Left lung (tissue), 14 donors: ENCODE measurements at places on chromosomes 7 and 10. TPM values are rescaled to one million over a fixed set of nuclear protein-coding genes. Genes with fewer than 3 reads are reported as not detected.

- no peak for DNase-seq
Measured at GRCh38 chr7:154380771-154381170, 328.6 kb downstream of the DPP6 start.

- peak; percentile 81 for DNase-seq
Measured at GRCh38 chr10:43105102-43105955, 28.5 kb downstream of the RET start.

DNA sequence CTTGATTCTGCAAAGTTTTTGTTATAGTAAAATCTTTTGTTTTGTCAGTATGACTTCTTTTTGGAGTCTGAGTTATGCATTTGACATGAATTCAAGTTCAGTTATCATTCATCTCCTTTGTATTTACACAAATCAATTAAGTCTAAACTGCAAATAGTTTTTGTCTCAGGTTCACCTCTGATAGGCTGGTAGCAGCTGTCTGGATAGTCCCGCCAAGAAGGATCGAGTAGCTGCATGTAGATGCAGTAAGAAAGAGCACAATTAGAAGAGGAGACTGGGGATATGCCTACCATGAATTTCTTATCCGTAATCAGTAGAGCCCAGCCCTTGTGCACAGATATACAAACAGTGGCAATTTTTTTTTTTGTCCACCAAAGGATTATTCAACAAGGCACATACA is 392.5 kb upstream of the ETV1 start:
- DNase-seq = no peak

- DNase-seq = no peak
Measured at GRCh38 chr7:79548727-79549126, 95.3 kb upstream of the MAGI2 start.

DNA sequence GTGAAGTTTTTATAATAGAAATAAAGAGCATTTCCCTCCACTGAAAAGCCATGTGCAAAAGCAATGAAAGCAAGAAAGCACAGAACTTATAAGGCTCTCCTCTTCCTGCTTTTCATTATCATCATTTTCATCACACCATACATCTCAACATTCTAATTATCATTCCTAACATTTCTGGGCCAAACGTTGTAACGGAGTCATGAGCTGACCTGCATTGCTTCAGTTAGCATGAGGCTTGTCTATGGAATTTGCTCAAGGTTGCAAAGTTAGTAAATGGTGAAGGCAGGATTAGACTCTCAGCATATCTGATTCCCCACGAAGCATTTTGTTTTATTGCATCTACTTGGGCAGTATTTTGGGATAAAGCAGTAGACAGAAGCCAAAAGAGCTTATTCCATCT is 11.4 kb downstream of the SCIN start:
- DNase-seq = no peak

Gene BPGM
- polyA plus RNA-seq = 26.8 TPM

Gene SCART1
- 2.5 TPM for polyA plus RNA-seq

GRCh38 chr7:146479040-146479439 is 362.4 kb downstream of the CNTNAP2 start:
- no peak for DNase-seq

DNA sequence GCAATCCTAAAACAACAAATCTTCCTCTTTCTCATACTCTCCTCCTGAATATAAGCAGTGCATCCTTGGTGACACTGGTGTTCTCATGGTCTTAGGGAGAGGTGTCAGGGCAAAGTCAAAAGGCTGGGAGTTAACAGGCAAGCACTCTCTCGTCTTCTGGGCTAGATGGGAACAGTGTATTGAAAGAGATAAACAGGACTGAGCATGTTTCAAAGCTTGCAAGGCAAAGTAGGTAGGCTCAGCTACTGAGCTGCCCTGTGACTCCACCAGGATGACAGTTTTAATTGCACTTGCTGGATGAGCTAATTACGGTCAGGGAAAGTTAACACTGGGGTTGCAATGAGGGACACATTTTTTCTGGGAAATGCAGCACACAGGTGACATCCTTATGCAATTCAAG is 554.9 kb upstream of the NRP1 start:
- DNase-seq = no peak

DNA sequence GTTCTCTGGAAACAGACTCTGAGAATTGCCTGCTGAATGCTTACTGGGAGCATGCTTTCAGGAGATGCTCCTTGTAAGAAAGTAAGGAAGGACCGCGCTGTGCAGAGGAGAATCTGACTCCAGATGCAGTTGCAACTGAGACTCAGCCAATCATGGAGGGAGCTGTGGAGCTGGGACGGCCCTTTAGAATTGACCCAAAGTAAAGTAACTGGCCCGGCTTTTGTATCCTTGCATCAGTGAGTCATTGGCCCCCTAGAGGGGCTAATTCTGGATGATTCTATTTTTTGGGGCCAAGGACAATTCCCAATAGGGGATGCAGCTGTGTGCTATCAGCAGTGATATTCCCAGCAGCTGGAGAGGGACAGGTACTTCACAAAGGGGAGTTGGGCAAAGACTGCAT is 170.4 kb downstream of the PTEN start:
- DNase-seq = no peak

DNA sequence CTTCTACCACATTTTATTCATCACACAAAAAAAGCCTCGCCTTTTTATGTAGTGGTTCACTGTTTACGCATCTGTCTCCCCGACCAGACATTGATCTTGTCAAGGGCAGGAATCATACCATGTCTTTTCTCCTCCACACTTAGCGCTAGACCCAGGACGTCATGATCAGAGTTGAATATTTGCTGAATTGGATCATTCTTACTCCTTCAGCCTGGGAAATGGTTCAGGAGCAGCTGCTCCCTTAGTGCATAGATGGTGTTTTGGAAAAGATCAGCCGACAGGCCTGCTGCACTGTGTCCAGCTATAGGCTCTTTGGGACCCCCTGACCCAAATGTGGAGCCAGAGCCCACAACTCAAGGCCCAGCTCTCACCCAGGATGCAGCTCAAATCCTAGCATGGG is 249.1 kb upstream of the TMEM72 start:
- DNase-seq = no peak

DNA sequence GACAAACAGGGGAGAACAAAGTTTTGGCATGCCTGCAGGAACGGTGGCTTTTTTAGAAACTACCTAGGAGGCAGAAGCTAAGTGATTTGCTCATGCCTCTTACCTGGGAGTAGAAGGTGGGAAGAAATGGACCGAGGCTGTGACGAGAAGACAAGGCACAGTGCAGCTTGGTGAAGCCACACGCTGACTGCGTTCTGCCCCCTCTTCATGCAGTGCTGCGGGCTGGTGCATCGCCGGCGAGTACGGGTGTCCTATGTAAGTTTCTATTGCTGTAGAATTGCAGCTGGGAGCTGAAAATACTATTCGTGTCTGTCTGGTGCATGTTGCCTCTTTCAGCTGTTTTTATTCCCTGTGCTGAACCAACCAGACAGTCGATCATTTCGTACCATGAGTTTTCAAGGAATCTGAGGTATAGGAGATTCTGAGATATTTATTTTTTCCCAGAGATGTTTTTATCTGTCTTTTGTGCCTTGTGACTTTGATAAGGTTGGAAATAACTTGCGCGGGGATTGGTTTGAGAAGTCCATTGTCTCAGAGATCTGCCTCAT is 120.9 kb downstream of the CACNB2 start:
- DNase-seq = no peak

DNA sequence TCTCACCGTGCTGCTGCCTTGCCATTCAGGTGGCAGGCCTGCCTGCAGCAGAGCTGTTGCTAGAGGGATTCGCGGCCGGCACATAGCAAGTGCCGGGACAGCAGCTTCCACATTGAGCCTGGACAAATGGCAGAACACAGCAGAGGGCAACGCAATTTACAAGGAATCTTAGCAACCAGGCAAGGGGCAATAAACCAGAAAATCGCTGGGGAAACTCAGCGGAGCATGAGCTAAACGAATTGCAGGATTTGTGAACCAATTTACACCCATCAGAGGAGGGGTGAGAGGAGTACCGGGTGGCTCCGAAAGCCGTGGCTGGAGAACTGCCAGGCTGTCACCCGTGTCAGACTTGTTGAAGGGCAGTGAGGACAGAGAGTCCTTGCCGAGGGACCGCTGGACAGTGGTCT is 58.6 kb upstream of the LOXL4 start:
- DNase-seq = no peak

Gene PLXDC2
- polyA plus RNA-seq = 124 TPM

Gene CYP26A1
- not detected for polyA plus RNA-seq

DNA sequence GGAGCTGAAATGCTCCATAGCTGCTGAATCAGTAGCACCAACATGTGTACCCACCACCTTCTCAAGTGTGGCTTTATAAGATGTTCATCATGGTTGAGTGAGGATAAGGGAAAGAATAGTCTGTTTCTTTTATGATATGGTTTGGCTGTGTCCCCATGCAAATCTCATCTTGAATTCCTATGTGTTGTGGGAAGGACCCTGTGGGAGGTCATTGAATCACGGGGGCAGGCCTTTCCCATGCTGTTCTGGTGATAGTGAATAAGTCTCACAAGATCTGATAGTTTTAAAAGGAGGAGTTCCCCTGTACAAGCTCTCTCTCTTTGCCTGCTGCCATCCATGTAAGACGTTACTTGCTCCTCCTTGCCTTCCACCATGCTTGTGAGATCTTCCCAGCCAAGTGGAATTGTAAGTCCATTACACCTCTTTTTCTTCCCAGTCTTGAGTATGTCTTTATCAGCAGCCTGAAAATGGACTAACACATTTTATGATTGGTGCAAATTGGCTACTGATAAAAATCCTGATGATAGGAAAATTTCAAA is 799.9 kb downstream of the TNS3 start:
- no peak for DNase-seq

- DNase-seq = no peak
Measured at GRCh38 chr7:78510580-78511188, 712.1 kb downstream of the PHTF2 start.

Gene NPY4R2
- polyA plus RNA-seq = 0.41 TPM

- DNase-seq = peak; percentile 82
Measured at GRCh38 chr10:62815381-62816075, 638 bp downstream of the EGR2 start.

Gene PTPRZ1
- polyA plus RNA-seq = 65.5 TPM

Gene HKDC1
- 4.4 TPM for polyA plus RNA-seq

DNA sequence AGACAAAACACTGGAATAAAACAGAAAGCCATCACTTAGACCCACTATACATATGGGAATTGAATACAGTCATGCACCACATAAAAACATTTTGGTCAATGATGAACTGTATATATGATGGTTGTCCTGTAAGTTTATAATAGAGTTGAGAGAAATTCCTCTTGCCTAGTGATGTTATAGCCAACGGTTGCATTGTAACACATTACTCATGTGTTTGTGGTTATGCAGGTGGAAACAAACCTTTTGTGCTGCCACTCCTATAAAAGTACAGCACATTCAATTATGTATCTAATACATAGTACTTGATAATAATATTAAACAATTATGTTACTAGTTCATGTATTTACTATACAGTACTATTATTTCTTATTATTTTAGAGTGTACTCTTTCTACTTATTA is 381.2 kb upstream of the MBL2 start:
- no peak for DNase-seq

Gene TSPAN15
- polyA plus RNA-seq = 43.0 TPM

- no peak for DNase-seq
Measured at GRCh38 chr10:6048281-6049030, 13.7 kb downstream of the IL2RA start.

Gene RALA
- polyA plus RNA-seq = 77.7 TPM

GRCh38 chr7:156578978-156579430 is 61.6 kb upstream of the RNF32 start:
- DNase-seq = no peak

Gene NXPH1
- not detected for polyA plus RNA-seq
